ENCODE measurements at places on chromosomes 7 and 10. TPM values are rescaled to one million over a fixed set of nuclear protein-coding genes. Genes with fewer than 3 reads are reported as not detected.

Gene FERD3L
- total RNA-seq: not detected

Gene OR2A25
- total RNA-seq: not detected

Gene GATA3
- total RNA-seq: not detected

Gene CRHR2
- not detected for total RNA-seq

Gene HOXA2
- total RNA-seq: 0.18 TPM

Gene HSPA12A
- 12.1 TPM for total RNA-seq
